ENCODE measurements at places on chromosomes 2 and 18. TPM values are rescaled to one million over a fixed set of nuclear protein-coding genes. Genes with fewer than 3 reads are reported as not detected.

- no peak for DNase-seq
These were observed 60.8 kb upstream of the DNMT3A start for GRCh38 chr2:25402477-25402876.

GRCh38 chr2:120134263-120134662, 88.9 kb downstream of the TMEM185B start:
- DNase-seq, result peak; percentile 83

- DNase-seq, result no peak
These were observed 84.7 kb upstream of the ST6GAL2 start for GRCh38 chr2:106970471-106971261.

DNA sequence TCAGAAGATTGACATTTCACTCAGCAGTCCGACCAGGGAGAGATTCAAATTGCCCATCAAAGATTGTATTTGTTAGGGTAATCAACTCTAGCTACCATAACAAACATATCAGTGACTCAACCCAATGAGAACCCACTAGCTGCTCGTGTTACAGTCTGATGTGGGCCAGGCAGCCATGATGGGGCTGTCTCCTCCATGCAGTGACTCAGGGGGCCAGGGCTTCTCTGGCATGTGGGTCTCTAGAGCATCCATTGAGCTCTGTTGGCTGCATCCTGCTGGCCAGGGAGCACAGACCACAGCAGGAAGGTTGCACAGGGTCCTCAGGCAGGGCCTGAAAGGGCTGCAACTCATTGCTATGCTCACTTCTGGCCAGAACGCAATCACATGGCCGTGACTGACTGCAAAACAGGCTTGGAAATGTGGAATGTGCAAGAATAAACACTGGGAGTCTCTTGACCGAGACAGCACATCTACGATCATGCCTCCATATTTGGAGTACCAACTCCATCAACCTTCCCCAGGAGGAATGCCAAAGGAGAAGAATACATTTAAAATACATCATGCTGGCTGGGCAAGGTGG, 216.8 kb downstream of the EIPR1 start:
- DNase-seq, result no peak

Gene IL36RN
- total RNA-seq, result not detected

Gene EMILIN1
- 20.2 TPM for total RNA-seq

DNA sequence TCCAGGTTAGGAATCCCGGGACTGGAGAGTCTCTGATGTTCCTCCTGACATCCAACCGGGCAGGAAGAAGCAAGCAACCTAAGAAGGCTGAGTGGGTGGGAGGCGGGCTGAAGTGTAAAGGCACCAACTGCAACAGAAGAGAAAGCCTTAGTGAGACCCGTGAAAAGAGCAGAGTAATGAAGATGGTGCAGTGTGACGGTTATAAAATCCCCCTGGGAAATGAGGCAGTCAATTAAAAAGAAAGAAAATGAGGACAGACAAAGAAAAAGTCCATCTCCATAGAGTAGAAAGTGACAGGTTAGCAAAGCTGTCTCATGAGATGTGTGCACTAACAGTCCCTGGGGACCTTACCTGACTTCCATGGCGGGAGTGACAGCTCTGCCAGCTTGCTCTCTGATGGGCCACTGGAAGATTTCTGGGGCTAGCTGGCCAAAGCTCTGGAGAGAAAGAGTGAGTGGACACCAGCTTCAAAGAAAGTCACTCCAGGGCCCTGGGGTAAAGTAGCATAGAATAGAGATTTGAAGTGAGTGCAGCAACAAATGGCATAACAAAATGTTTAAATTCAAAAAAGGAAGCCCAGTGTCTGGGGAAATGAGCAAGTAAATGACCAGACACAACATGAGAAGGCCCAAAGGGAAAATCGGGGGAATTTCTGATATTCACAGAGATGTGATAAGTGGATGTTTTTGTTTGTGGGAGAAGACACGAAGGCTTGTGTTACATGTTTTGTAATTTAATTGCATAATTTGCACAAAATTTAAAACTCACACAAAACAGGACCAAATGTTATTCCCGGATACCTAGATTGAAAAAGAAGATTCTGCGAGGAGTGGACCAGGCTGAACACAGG, 44.1 kb upstream of the IGFBP2 start:
- no peak for DNase-seq

DNA sequence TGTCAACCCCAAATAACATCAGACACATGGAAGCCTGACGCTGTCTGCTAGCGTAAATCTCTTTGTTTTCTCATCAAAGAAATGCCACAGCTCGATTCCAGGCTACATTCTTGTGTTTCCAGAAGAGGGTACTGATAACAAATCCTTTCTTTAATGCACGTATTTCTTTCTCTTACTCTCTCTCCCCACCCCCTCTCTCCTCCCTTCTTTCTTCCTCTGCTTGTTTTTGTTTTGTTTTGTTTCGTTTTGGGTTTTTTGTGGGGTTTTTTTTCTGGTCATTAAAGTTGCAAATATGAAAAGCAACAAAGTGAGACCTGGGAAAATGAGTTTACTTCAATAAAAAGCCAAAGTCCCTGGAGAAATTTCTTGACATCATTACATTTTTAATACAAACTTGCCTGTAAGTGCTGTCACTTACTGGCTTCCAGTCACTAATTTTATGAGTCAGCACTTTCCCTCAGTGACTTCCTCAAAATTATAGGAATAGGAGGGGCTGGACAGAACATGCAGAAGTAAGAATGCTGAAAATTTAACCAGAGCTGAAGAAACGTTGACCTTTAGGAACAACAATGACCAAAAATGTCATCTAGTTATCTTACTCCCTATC, 106.7 kb upstream of the NABP1 start:
- peak; percentile 84 for DNase-seq

Gene KYNU
- total RNA-seq, result 0.24 TPM

DNA sequence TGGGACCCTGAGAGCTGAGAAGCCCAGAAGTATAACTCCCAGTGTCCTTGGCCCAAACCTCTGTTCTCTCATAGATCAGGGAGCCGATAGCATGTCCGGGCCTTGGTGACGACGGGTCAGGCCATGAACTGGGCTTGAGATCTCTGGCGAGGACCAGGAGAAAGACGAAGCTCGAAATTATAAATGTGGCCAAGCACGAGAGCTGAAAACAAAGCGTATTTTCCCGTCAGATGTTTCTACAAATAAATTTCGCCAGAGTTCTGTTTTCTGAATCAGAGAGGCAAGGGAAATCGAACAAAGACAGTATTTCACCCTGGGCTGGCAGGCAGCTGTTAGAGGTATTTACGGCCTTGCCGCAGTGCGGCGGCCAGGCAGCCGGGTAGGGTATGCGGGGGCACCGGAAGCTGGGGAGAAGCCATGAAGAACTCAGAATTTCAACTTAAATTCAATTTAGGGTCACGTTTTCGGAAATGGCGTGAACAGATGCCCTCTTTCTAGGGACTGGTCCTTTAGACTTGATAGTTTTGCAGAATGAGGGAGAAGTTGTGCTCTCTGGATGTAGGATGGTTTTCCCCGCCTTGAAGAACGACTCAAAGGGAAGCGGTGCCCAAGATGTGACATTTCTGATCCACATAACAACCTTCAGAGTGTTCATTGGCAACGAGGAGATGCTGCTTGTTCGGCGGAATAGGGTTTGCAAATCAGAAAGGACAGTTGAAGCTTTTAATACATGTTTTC, 9.6 kb downstream of the HOXD8 start:
- DNase-seq, result no peak

DNA sequence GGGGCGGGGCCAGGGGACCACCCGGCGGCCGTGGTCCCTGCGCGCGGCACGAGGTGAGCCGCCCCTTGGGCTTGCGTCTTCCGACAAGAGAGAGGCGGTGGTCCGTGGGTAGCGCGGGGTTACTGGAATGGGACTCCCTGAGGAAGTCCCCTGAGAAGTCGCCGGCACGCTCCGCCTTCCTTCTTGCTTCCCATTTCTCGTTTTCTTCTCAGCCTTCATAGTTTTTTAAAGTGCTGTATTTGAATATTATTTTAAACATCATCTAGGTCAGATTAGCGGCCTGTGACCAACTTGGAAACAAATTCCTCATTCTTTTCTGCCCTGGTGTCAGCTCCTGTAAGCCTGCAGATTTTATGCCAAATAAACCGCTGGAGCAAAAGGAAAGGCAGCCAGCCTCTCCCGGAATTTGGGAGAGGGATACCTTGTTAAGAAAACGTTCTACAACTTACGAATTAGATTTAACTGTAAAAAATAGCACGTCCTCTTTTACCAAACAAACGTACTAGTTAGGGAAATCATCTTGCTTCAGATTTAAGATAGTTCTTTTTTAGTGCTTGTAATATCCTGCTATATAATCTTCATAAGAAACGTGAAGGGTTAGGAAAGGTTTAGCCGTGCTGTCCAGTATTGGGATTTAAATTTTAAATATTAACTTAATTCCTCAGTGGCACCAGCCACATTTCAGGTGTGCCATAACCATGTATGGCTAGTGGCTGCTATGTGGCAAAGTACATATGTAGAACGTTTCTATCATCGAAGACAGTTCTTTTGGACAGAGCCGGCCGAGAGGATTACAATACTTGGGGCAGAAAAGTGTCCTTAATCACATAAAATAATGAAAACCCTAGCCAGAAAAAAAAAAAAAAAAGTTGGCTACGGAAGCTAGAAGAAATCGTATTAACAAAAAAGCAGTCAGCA, 628 bp upstream of the PTPN2 start:
- DNase-seq, result no peak

Gene DPP4
- not detected for total RNA-seq

DNA sequence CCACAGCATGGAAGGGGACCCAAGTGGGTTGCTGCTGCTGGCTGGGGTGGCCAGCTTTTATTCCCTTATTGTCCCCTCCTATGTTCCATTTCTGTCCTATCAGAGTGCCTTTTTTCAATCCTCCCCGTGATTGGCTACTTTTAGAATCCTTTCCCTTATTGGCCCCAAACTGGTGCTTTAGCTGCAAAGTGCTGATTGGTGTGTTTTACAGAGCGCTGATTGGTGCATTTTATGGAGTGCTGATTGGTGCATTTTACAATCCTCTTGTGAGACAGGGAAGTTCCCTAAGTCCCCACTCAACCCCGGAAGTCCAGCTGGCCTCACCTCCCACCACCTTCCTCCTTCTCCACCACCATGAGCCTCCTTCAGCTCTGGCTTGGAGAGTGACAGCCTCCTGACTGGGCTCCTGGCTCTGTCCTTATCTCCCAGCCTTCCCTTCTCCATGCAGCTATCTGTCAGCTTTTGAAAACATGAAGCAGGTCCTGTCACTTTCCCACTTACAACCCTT, 20.7 kb upstream of the PLB1 start:
- DNase-seq, result no peak

DNA sequence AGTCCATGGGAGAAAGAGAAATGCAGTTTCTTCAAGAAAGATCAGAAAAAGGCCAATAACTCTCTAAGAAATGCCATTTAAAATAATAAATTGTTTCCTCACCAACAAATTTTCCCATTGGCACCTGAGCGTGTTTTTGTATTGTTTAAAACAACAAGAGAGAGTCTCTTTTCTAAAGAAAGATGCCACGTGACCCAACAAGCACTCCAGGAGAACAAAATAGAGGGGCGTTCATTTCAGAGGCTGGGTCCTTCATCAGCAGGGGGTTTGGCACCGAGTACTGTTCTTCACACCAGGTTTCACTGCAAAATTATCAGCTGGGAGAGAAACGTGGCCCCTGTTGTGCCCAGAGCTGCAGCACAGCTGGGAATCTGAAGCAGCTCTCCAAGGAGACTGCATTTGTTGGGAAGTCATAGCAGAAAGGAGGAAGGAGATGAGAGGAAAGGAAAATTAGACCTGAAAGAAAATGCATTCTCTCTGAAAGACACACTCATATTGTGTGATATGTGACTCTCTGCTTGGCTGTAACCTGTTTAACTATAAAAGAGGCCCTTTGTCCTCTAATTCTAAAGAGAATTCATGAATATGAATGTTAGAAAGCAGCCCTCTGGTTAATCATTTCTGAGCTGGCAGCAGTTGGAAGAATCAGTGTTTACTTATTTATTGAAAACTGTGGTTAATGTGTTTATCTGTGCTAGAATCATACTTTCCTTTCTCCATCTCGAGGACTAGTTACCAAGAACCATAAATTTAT, 205.3 kb upstream of the CDH20 start:
- no peak for DNase-seq

Gene FRZB
- 9.6 TPM for total RNA-seq

- DNase-seq, result peak; percentile 61
These were observed 23.9 kb downstream of the PRKCE start for GRCh38 chr2:45675263-45675812.

Gene MFSD2B
- 0.69 TPM for total RNA-seq

DNA sequence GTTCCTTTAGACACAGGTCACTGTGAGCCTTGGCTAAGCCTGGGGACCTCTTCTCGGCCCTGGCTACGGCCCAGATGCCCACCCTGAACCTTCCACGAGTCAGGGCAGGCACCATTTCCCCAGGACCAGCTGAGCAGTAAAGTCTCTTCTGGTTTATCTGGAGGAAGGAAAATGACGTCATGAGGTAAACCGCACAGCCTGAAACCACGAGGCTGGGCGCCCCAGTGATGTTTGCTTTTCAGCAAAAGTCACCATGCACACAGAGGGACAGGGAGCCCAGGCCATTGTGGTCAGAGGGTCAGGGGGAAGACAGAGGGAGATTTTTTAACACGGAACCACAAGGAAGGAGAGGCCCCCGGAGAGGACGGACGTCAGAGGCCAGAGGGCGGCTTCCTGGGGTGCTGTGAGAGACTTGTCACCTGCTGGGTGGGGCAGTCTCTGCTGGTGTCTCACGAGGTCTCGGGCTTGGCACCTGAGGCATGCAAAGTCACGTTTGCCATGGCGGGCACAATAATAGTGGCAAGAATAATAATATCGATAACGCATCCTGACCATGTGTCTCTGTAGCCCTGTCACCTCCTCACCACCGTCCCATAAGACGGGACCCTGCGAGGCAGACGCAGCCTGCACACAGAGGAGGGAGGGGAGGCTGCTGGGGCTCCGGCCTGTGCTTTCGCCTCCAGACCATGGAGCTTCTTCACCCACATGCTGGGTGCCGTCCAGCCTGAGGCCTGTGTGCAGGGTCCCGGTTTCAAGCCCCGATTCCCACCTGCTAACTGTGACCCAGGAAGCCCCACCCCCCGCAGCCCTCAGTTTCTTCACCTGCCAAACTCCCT, 33.2 kb upstream of the FOSL2 start:
- DNase-seq, result no peak

DNA sequence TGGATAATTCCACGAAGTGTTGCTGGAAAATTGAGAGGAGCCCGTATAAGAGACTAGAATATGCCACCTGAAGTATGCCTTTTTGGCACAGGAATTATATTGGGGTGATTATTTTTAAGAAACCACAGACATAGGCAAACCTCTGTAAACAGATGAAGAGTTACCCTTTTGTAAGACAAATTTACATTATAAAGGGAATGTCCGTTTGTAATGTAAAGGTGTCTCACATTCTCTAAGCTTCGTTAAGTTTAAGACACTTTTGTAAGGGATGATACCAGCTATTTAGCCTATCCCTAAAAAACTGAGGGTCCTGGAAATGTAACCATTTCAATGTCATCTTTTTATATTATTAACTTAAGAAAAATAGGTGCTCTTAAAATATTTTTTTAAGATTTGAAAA, 432.8 kb upstream of the SYT4 start:
- DNase-seq, result no peak

GRCh38 chr2:181761175-181761574, 80.9 kb upstream of the NEUROD1 start:
- no peak for DNase-seq

- DNase-seq, result peak; percentile 32
These were observed 550 bp downstream of the RAB1A start for GRCh38 chr2:65129286-65129825.

Gene PRKAG3
- not detected for total RNA-seq

Data from cardiac muscle cell (in vitro differentiated cells and primary cell).